SJSA1 (cell line): ENCODE measurements at places on chromosomes 2 and 18. TPM values are rescaled to one million over a fixed set of nuclear protein-coding genes. Genes with fewer than 3 reads are reported as not detected.

Gene MYCN
- total RNA-seq: 1.2 and 3.7 TPM in 2 replicates

Gene ANKRD23
- total RNA-seq: 2.5 and 3.4 TPM in 2 replicates

Gene CNDP1
- total RNA-seq: not detected in 2 replicates

Gene SALL3
- total RNA-seq: 0.03 TPM in 1 of 2 replicates, not detected in the other

Gene RAMP1
- 0.22 and 1.7 TPM in 2 replicates for total RNA-seq

Gene CD207
- total RNA-seq: not detected in 2 replicates

Gene CFAP210
- not detected in 2 replicates for total RNA-seq

Gene ITGA4
- 69.9 and 80.0 TPM in 2 replicates for total RNA-seq

Gene GALR1
- total RNA-seq: not detected in 2 replicates

Gene QPCT
- 7.1 and 10.8 TPM in 2 replicates for total RNA-seq

Gene SDC1
- 75.2 and 117 TPM in 2 replicates for total RNA-seq

Gene LOXHD1
- total RNA-seq: not detected in 2 replicates

Gene ACMSD
- total RNA-seq: not detected in 2 replicates

GRCh38 chr18:56888978-56889377 is 237.8 kb downstream of the WDR7 start:
- DNase-seq: no peak

DNA sequence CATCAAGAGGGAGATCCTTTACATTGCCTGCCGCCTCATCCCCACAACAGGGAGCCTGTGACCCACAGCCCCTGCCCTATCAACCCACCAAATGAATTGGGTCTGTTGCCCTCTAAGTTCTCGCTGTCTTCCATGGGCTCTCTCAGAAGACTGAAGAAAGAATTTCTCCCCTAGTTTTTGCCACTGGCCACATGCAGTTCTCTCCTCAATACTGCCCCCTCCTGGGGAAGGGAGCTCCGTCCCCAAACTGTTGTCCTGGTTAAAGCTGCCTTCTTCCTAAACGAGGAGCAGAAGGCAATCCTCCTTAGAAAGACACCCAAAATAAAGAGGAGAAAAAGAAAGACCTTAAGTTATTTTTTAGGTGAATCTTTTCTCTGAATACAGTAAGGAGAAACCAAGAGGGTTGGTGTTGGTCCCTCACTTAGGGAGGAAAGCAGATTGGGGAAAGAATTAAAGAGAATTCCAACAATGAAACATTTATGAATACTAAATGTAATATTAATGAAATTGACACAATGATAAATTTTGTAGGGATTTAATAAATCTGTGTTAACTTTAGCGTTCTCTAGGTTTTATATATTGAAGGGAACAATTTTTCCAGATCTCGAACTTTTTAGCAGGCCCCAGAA is 31.1 kb upstream of the SATB2 start:
- DNase-seq: peak; percentile 57

GRCh38 chr2:231181860-231182512 is 16.4 kb upstream of the ARMC9 start:
- DNase-seq: peak; percentile 69

DNA sequence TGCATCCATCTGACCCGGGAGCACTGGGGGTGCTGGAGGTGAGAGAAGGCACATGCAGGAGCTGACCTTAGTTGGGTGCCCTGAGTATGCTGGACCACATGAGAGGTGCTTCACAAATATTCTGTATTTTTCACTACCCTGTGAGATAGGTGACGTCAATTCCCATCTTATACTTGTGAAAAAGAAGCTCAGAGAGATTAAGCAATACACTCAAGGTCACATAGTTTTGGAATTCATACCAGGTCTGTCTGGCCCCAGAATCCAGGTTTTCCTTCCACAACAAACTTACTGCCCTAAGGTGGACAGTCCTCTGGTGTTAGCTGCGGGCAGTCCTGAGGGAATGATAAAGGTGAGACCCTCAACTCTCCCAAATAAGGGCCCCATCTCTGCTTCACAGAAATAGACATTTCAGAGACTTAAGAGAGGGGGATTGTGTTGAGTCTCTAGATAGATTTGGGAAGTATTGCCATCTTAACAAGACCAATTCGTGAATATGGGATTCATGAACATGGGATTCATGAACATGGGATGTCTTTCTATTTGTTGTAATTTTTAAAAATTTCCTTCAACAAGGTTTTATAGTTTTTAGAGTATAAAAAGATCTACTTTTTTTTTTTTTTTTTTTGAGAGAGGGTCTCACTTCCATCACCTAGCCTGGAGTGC is 64.0 kb upstream of the SMAD7 start:
- no peak for DNase-seq

DNA sequence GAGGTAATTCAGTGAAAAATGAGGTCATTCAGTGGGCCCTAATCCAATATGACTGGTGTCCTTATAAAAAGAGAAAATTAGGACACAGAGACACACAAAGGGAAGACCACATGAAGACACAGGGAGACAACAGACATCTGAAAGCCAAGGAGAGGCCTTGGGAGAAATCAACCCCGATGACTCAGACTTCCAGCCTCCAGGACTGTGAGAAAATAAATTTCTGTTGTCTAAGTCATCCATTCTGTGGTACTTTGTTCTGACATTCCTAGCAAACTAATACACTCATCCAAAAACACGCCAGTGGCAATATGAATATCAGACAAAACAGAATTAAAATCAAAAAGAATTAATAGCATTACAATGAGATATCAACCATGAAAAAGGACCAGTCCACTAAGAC is 303.7 kb downstream of the SS18 start:
- peak; percentile 84 for DNase-seq

- peak; percentile 41 for DNase-seq
These were observed 4.4 kb upstream of the NEU4 start for GRCh38 chr2:241804326-241805229.

- DNase-seq: no peak
These were observed 145.4 kb downstream of the TCF4 start for GRCh38 chr18:55442561-55442960.

- DNase-seq: no peak
These were observed 3.7 kb upstream of the HTR2B start for GRCh38 chr2:231128541-231128940.

DNA sequence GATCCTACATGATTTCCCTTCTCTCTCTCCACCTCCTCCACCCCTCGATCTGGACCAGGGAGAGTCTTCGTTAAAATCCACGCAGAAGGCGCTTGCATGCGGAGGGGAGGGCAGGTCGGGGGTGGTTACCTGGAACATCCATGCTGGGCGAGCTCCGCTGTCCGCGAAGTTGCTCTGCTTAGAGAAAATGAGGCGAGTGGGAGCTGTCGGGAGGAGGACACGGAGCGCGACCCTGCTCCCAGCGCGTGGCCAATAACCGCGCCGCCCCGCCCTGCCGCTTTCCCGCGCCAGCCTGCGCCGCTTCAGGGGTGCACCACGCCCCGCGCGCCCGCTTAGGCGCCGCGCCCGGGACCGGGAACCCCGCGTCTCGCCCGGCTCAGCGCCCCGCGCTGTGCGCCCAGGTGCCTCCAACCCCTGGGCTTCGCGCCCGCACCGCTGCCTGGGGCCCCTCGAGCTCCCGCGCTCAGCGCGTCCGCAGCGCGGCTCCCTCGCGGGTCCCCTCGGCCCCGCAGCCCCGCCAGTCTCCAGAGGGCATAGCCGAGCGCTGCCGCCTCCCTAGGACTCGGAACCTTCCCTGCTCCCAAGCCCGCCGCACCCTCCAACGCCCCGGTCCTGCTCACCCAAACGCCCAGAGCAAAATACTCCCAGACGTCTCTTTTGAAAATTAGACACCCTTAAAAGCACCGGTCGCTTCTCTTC is 636 bp downstream of the CBLN2 start:
- DNase-seq: no peak

- peak; percentile 2 for DNase-seq
These were observed 101.7 kb upstream of the ZNF236 start for GRCh38 chr18:76720683-76721082.

DNA sequence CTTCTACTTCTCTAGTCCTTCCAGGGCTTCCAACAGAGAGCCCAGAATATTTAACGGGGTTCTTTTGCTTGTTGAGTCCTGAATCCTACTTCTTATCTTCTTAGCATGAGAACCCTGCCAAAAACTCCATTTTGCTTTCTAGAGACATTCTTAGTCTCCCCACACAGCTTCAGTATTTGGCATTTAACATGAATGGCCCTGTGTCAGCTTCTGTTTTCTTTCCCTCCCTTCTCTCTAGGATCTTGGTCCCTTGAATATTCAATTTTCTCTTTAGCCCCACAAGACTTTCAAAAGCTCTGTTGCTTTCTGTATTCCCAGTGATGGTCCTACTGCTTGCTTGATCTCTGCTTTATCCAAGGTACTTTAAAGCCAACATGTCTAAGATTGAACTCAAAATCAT is 89.5 kb downstream of the WDR7 start:
- no peak for DNase-seq

DNA sequence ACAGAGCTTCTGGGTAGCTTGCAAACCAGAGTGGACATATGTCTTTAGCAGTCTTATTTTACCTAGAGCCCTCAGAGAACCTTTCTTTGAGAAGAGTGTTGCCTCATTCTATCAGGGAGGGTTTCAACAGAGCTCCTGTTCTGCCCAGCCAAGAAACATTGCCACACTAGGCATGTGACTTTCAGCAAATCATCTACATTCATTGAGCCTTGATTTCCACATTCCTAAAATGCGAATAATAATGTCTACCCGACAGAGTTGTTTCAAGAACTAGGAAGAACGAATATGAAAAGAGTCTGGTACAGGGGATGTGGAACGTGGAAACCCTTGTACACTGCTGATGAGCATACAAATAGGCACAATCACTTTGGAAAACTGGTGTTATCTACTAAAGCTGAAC is 7.8 kb upstream of the PRKAG3 start:
- no peak for DNase-seq

- no peak for DNase-seq
These were observed 54.3 kb downstream of the INO80C start for GRCh38 chr18:35443434-35443833.

GRCh38 chr2:68766376-68766845 is 31.8 kb downstream of the ARHGAP25 start:
- DNase-seq: no peak

DNA sequence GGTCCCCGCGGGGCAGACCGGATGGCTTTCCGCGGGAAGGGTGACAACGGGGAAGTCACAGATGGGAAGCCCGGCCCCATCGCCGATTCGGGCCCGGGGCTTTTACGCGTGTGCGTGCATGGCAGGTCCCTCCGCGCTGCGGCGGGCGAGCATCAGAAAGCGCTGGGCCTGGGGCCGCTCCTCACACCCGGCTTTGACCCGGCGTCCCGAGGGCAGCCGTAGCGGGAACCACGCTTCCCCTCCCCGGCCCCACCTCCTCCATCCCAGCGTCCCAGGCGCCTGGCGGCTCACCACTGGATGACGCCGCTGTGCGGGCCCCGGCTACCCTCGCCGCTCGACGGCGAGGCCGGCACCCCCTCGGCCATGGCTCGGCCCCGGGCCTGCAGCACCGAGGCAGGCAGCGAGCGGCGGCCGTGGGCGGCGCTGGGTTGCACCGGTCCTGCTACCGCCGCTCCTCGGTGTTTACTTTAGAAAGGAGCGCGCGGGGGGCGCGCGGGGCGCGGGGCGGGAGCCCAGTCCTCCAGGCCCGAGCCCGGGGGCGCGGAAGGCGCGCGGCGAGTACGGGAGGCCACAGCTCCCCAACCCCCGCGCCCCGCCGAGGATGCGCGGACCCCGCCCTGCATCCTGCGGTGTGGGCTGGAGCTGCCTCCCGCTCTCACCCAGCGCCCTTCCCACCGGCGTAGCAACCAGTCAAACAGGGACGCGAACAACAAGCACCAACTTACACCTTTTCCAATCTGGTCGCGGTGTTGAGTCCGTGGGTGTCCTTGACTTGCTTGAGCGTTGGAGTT is 806 bp downstream of the RFX8 start:
- DNase-seq: peak; percentile 71

- no peak for DNase-seq
These were observed 49.5 kb downstream of the TMEM247 start for GRCh38 chr2:46528880-46529279.

- peak; percentile 35 for DNase-seq
These were observed 76.4 kb downstream of the HDAC4 start for GRCh38 chr2:239324456-239324855.

- no peak for DNase-seq
These were observed 2109.4 kb upstream of the PIK3C3 start for GRCh38 chr18:39845631-39846030.

DNA sequence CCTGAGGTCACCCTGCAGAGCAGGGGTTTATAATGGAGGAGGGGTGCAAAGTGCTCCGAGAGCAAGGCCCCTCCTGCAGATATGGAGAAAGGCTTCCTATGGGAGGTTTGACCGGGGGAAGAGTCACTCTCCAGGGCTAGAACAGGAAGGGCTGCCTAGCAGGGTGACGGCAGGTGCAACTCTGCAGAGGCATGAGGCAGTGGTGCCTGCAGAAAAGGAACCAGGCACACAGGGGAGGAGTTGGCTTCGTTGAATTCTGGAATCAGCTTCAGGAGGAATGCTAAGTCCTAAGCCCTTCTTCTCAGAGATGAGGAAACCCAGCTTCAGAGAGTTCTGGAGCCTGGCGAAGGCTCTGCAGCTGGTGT is 17.5 kb upstream of the HPCAL1 start:
- DNase-seq: no peak

- no peak for DNase-seq
These were observed 16.4 kb upstream of the RPRD1A start for GRCh38 chr18:36083729-36084128.

- no peak for DNase-seq
These were observed 132.1 kb upstream of the ARL4C start for GRCh38 chr2:234628953-234629352.

GRCh38 chr2:17969661-17970060 is 91.2 kb downstream of the KCNS3 start:
- no peak for DNase-seq

DNA sequence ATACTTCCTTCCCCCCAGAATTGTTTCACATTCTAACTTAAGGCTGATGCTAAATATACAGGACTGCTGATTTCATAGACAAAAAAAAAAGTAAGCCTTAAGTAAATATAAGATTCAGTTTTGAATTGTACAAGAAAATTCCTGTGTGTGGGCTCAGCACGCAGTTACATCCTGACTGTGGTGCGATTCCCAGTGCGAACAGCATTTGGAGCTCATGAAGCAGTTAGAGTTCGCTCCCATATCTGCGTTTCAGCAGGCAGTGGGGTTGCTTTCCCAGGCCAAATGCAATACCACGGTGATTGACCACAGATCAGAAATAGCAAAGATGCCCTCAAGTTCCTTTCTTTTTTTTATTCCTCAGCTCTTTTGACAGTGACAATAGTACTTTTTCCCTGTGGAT is 75.6 kb downstream of the SATB2 start:
- DNase-seq: peak; percentile 43
